Activated T-helper 9 cell treated with anti-CD3 and anti-CD28 coated beads, Interleukin-2, amount 50 U/mL, for 16 hours (primary cell): ENCODE measurements at places on chromosomes 11 and 22.
A peak's percentile ranks its signal among the peaks of the same experiment; 100 is the strongest.

GRCh38 chr11:11821899-11822298 lies 19.9 kb upstream of the USP47 start:
- DNase-seq, result no peak

- no peak for DNase-seq
These were observed 39.3 kb upstream of the MYO18B start for GRCh38 chr22:25702571-25703167.

DNA sequence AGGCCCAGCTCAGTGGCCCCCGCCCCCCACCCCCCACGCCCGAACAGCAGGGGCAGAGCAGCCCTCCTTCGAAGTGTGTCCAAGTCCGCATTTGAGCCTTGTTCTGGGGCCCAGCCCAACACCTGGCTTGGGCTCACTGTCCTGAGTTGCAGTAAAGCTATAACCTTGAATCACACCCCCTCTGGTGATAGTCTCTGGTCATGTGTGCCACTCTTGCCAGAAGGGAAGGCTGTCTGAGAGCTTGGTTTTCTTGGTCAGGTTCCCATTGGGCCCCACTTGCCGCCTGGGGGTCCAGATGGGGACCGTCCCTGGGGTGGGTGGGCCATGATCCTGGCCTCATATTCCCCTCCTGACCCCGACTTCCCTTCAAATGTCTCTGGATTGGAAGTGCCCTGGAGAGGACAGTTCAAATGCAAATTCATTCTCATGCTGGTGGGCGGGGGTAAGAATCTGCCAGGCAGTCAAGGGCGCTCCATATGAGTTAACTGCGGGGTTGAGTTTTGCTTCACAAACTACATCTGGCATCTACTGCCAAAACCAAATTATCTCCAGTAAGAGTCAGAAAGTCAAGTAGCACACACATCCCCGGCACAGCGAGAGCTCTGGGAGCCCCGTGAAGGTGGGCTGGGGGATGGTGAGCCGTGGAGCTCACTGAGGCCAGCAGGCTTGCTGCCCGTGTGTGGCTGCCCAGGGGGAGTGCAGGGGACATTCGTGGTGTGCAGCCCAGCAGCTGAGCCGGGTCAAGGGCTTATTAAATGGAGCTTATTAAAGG lies 35.7 kb downstream of the B3GAT1 start:
- DNase-seq, result no peak

GRCh38 chr11:106397787-106398501 lies 320.5 kb downstream of the AASDHPPT start:
- DNase-seq, result no peak

DNA sequence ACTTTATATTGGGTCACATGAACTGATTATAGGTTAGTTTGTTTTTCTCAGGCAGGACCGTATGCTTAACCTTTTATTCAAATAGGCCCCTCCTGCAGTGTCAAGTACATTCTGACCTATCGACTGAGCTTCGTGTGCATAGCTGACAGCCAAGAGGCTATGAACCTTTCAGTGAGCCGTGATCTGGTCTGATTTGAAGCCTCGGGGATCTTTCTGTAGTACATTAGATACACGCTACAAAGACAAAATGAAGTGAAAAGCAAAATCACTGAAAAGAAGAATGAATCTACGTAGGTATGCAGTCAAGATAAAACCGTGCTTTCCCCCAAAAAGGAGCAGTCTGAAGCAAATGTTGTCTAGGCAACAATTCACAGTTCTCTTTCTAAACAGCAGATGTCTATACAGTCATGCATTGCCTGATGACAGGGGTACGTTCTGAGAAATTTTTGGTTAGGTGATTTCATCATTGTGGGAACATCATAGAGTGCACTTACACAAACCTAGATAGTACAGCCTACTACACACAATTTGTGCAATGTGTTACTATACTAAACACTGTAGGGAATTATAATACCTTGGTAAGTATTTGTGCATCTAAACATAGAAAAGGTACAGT lies 18.1 kb downstream of the JHY start:
- no peak for DNase-seq

- DNase-seq, result no peak
These were observed 60.6 kb downstream of the RTL6 start for GRCh38 chr22:44437216-44438055.

DNA sequence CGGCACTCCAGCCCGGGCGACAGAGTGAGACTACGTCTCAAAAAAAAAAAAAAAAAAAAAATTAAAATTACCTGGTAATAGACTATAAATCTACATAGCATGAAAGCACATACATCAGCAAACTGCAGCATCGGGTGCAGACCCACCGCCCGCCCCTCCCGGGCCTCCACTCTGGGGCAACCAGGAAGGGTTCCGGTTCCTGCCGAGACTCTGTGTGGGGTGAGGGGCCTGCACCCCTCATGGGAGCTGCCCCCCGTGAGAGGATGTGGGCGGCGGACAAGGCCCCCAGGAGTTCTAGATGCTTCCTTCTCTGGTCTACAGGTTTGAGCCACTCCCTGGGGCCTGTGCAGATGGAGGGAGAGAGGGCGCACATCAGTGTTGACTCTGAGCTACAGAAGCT lies 9.1 kb downstream of the DRD4 start:
- no peak for DNase-seq

- no peak for DNase-seq
These were observed 152.5 kb upstream of the NAV2 start for GRCh38 chr11:19560156-19560555.

DNA sequence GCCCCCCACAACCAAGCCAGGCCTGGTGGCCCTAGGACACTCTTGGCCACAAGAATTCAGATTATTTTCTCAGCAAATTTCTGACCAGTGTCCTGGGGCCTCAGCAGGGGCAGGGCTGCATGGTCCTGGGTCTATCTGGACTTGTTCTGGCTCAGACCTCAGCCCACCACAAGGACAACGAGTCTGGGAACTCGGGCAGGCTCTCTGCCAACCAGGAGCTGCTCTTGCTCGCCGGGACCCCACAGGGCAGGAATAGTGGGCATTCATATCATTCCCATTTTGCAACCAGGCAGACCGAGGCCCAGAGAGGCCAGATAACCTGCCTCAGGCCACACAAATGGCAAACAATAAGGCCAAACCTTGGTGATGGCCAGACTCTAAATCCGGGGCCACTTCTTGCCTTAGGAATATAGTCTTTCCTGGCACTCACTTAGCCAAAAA lies 75.4 kb upstream of the WNT7B start:
- DNase-seq, result no peak

GRCh38 chr22:25407226-25407858 lies 157.1 kb upstream of the GRK3 start:
- no peak for DNase-seq

GRCh38 chr11:6229911-6230310 lies 4.5 kb downstream of the FHIP1B start:
- no peak for DNase-seq

DNA sequence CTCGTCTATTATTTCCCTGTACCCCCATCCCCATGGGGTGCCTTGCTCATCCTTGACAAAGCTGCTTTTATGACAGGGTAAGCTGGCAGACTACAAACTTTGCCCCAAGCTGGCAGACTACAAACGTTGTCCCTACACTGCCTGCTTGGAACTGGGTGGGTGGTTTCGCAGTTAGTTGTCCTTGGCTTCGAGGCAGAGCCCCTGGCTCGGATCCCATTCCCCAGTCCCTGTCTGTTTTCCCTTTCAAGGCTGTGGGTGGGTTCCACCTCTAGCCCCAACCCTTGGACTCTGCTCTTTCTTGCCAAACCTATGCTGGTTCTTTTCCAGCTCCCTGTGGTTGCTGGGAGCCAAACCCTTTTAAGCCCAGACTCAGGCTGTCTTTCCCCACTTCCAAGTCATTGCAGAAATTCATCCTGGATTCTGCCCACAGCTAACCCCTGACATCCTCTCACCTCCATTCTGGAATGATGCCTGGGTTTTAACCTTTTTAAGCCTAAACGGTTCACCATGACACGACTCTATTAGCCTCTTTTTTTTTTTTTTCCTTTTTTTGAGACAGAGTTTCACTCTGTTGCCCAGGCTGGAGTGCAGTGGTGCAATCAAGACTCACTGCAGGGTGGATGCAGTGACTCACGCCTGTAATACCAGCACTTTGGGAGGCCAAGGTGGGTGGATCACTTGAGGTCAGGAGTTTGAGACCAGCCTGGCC lies 9.2 kb upstream of the RBM14 start:
- DNase-seq, result no peak

DNA sequence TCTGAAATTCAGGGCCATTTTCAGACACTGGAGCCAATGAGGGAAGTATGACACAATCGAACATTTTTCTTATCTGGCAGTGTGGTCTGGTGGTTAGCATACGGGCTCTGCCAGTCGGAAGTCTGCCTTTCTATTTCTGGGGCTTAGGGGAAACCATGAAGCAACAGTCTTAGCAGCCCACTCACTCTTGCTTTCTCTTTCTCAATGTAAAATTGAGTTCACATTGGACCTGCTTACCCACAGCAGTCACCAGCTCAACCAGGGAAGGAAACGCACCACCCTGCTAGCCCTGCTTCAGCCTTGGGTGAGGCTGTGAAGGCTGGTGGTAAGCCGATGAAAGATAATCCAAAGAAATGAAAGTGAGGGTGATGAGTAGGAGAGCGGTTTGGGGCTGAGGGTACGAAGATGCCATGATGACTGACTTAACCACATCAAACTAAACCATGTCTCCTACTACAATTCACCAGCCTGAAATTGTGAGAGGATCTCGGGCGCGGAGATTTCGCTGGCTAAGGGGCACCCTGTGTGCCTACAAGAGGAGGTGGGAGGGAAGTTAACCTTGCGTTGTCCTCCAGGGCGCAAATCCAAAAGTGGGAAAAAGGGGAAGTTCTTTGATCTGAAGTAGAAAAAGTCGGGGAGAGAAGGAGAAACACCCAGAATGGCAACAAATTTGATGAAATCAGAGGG lies 2.0 kb upstream of the LMO2 start:
- peak; percentile 49 for DNase-seq

- no peak for DNase-seq
These were observed 195.9 kb downstream of the CSNK2A3 start for GRCh38 chr11:11157185-11157584.

DNA sequence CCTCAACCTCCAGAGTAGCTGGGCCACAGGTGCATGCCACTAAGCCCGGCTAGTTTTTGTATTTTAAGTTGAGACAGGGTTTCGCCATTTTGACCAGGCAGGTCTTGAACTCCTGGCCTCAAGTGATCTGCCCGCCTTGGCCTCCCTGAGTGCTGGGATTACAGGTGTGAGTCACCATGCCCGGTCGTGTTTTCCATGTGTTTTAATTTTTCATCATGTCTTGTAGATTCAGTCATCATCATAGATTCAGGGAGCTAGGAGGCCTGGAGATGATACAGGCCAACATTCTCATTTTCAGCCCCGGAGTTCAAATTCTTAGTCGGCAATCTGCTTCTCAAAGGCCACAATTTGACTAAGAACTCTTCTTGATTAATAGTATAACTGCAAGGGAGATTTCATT lies 73.5 kb upstream of the GRAMD1B start:
- DNase-seq, result no peak

- no peak for DNase-seq
These were observed 3.0 kb downstream of the RDX start for GRCh38 chr11:110293389-110293788.

DNA sequence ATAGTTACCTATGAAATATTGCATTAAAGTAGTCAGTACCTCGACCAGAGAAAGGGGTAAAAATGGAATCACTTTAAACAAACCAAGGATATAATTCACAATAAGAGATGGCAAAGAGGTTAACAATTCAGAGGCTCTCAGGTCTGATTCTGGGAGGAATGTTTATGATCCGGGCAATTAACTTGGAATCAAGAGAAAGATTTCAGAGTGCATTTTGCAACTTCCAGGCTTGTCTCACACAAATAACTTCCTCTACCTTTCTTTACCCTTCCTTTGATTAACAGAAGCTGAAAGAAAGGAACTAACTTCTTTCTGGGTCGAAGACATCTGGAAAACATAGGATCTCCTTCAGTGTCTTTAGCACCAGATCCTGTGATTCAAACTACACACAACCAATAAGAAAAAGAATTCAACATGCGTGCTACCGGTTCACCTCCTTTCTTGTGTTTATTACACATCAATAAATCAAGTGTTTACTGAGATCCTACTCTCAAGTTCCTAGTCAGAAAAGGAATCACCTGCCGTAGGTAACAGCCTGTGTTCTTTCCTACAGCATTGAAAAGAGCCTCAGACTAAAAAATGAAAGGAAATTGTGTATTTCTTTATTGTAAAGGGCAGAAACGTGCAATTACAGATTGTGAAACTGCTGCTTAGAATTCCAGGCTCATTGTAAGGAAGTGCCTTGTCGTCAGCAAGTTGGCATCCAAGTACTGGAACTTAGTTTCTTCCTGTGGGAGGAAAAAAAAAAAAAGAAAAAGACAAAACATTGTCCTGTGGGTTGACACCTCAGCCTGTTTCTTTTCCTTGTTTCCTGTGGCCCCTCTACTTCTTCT lies 29.5 kb downstream of the CARD18 start:
- no peak for DNase-seq

GRCh38 chr11:128506356-128506755 lies 81.0 kb downstream of the ETS1 start:
- no peak for DNase-seq

DNA sequence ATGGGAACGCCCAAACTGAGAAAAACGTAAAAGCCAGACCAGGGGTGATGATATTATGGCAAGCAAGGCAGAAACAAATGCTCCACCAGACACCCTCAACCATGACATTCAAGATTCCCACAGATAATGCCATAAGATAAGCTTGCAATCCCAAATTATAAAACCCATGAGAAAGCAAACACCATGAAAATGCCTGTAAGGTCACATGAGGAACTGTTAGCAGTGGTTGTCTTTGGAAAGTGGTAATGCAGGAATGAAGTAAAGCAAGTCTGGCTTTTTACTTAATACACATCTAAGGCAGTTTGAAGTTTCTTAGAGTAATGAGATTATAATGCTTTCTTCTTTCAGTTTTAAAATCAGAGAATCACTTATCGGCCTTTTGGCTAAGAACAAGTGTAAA lies 111.0 kb downstream of the MN1 start:
- no peak for DNase-seq

GRCh38 chr11:73585834-73586575 lies 11.9 kb downstream of the FAM168A start:
- no peak for DNase-seq

- no peak for DNase-seq
These were observed 19.9 kb downstream of the SERGEF start for GRCh38 chr11:17992916-17993315.

DNA sequence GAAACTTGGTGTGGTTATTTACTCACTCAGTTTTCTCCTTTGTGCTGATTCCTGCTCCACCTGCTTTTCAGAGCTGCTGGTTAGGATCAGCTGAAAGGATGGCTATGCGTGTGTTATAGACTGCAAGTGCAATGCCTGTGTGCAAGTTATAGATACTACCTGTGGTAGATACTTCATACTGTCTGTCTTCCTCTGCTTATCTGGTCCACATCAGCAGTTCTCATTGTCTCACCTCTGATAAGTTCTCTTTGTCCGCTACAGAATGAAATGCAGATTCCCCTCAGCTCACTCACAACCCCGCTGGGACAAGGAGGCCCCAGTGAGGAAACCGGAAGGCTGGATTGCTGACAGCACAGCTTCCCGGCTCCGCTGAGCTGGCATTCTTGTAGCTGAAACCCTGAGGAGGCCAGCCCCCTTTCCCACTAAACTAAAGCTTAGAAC lies 37.5 kb upstream of the LYVE1 start:
- no peak for DNase-seq
